ENCODE measurements at places on chromosomes 6 and 20. TPM values are rescaled to one million over a fixed set of nuclear protein-coding genes. Genes with fewer than 3 reads are reported as not detected.

Gene TBC1D32
- total RNA-seq, result 7.3 TPM

GRCh38 chr20:38893056-38893564 is 33.1 kb upstream of the FAM83D start:
- DNase-seq, result no peak

DNA sequence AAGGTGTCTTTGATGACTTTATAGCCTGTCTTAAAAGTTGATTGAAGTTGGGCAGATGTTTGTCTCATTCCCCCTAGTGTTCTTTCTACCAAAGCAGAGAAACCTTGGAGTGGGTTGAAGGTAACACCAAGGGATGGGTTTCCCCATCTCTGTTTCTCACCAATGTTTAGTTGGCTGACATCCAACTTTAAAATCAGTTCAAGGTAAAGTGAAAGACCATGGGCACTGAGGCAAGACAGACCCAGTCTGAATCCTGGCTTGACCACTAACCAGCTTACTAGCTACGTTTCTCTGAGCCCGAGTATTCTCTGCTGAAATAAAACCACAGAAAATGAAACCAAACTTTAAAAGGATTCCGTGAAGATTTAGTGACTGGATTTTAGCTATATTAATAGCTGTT is 258.9 kb downstream of the KIF16B start:
- no peak for DNase-seq

DNA sequence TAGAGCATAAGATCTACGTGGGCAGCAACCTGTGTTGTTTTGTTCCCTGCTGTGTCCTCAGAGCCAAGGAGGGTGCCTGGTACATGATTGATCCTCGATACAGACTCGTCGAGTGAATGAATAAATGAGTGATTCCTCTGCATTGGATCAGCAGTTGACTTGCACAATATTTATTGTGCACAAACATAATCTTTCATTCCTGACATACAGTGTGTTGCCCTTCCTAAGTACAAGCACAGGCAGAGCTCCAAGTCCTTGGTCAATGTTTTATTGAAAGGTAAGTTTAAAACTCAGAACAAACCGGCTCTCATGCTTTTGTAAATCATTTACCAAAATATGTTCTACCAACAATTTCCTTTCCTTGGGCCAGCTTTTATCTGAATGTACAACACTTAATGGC is 57.4 kb downstream of the STMND1 start:
- DNase-seq, result no peak

DNA sequence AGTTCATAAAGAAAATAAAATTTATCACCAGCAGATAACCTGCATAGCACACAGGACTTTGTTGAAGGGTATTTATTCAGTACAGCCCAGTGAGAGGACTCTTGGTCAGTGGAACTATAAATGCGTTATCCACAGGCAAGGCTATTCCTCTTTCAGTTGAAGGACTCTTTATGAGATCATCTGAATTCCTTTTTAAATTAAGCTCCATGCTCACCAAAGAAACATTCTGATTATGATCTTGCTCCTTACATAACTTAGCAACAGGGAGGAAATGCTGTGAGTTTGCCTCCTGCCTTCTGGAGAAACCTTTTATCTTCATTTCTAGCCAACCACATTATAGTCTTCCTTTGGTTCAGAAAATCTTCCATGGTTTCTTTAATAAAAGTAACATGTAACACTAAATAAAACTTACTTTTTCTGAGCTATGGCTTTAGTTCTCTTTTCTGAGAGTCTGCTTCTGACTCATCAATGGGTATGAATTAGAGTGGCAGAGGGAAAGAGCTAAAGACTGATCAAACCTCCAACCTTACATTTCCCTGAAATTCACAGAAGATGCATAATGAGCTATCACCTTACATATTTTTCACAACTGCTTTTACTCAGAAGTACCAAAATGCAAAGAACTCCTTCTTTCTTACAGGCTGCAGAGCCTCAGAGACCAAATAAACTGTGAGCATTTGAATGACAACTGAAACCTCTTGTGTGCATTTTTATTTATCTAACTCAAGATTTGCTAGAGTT is 267.2 kb downstream of the ADGRG6 start:
- DNase-seq, result no peak

DNA sequence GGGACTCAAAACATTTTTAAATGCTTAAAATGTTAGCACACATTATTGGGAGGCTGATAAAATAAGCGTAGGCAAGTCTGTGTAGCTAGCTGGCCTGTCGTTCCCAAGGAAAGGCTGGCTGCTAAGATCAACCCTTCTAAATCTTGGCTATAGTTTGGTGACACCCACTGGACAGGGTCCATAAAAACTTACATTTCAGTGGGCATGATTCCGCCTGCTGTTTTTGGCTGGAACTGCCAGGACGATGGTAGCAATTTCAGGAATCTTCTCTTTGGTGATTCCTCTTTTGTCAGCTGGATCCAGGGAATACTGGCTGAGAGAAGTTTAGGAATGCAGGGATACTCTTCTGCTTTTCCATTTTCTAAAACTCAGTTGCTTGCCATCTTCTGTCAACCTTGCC is 162.2 kb downstream of the NKAIN2 start:
- no peak for DNase-seq

DNA sequence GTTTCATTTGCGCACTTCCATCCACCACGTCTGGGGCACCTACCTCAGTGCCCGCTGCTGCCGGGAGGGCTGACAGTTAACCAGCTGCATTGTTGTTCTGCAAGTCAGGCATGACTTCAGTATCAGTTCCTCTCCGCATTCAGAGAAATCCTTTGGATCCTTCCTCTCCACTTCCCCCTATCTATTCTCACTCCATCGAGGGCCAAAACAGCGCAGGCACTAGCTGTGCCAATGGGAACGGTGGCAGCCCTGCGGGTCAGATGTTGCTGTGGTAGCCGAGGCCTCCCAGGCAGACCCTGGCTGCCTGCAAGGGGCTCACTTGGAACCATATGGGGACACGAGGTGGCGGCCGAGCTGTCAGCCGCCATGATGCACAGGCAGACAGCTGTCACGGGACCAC is 64.2 kb upstream of the INSM1 start:
- DNase-seq, result no peak

GRCh38 chr6:79506251-79506650 is 31.0 kb downstream of the LCA5 start:
- no peak for DNase-seq

- DNase-seq, result no peak
These were observed 216.5 kb downstream of the ZMYND8 start for GRCh38 chr20:47139934-47140535.

DNA sequence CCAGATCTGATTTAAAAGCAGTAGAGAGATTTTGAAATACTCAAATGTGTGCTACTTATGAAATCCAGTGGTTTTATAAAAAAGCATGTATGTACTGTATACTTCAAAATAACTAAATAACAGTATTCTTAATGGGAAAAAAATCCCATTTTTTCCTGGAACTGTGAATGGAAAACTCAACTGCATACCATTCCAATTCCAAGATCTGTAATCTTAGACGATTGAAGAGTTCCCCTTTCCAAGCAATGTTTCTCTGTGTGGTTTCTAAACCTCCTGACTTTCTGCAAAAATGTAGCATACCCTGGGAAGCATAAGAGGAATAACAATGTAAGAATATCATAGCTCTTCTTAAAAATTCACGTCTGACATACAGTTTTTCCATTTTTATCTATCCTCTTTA is 40.3 kb upstream of the HIVEP2 start:
- DNase-seq, result no peak

GRCh38 chr6:39128106-39128505 is 13.1 kb upstream of the SAYSD1 start:
- no peak for DNase-seq

DNA sequence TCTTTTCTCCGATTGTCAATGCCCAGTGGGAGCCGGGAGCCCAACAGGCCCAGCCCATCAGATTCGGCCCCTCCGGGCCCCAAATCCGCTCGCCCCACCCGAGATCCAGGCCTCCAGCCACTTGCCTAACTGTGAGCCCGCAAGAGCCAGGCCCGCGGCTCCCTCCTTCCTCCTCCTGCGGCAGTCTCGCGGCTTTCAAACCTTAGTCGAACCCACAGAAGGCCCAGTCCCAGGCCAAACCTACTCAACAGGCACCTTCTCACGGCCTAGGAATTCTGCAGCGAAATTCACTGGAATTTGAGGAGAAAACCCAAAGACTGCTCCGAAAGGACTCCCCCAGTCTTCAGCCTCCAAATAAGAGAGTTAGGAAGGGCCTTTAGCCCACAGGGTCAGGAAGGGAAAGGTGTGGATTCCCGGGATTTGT is 2.8 kb upstream of the TFAP2A start:
- no peak for DNase-seq
